ENCODE measurements at places on chromosomes 2 and 18. TPM values are rescaled to one million over a fixed set of nuclear protein-coding genes. Genes with fewer than 3 reads are reported as not detected.

- DNase-seq, result no peak
Measured at GRCh38 chr2:26875065-26875634, 27.2 kb downstream of the DPYSL5 start.

- DNase-seq, result no peak
Measured at GRCh38 chr2:241107031-241107783, 5.1 kb upstream of the MTERF4 start.

DNA sequence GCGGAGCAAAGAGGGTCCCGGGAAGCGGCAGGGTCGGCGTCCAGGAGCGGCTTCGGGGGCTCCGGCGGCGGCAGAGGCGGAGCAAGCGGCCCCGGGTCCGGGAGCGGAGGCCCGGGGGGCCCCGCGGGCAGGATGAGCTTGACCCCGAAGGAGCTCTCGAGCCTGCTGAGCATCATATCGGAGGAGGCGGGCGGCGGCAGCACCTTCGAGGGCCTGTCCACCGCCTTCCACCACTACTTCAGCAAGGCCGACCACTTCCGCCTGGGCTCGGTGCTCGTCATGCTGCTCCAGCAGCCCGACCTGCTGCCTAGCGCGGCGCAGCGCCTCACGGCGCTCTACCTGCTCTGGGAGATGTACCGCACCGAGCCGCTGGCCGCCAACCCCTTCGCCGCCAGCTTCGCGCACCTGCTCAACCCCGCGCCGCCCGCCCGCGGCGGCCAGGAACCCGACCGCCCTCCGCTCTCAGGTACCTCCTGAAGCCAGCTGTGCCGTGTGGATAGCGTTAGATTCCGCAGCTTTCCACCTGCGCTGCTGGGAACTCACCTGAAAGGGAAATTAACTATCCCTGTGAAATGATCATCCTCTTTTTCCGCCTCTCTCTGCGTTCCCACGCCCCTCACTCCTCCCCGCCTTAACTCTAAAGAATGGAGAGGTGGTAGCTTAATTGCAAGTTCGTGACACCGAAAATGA, 472 bp downstream of the CNOT11 start:
- peak; percentile 67 for DNase-seq

GRCh38 chr2:196977507-196977906, 51.0 kb upstream of the PGAP1 start:
- no peak for DNase-seq

GRCh38 chr2:178365116-178365515, 85.9 kb downstream of the PRKRA start:
- DNase-seq, result no peak

GRCh38 chr18:27608742-27609141, 423.6 kb upstream of the CHST9 start:
- DNase-seq, result no peak

DNA sequence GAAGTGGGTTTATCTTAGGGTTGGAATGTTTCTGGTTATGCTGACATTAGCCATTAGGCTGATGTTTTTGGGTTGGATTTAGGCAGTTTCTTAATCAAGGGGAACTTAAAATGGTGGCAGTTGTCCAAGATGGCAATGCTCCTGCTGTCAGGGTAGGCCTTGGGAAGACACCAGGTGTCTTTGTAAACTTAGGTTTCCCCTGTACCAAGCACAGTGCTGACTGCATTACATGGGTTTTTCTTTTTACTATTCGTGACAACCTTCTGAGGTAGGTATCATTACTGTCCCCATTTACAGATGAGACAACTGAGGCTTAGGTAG, 528 bp upstream of the ATG16L1 start:
- no peak for DNase-seq

DNA sequence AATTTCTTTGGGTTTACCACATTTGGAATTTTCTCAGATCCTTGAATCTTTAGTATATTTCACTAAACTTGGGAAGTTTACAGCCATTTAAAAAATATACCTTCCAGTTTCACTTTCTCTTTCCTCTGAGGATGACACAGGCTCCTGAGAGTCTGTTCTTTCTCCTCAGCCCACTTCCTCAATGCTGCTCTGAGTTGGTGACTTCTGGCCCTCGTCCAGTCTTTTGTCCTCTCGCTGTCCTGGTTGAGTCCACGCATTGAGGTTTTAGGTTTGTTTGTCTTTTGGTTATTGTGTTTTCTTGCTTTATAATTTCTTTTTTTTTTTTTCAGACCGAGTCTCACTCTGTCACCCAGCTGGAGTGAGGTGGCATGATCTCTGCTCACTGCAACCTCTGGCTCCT, 40.7 kb upstream of the GALR1 start:
- no peak for DNase-seq

- no peak for DNase-seq
Measured at GRCh38 chr18:4823091-4823490, 368.0 kb upstream of the DLGAP1 start.

DNA sequence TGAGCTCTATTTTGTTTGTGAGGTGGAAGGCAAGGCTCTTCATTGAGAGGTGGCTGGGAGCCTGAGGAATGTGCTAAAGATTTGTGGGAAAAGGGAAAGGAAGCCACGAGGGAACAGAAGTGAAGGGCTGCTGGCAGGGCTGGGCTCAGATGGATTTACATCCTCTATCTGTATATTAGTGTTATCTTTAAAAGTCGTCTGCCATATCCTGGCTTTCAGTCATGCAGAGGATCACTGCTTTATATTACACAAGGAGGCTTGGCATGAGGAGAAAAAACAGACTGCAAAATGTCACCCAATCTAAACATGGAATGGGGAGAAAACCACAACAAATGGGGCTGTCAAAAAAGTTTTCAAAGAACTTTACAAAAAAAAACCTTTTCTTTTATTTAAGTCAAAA, 434.4 kb downstream of the HRH4 start:
- DNase-seq, result no peak

- DNase-seq, result no peak
Measured at GRCh38 chr18:32621034-32621433, 150.4 kb upstream of the GAREM1 start.

DNA sequence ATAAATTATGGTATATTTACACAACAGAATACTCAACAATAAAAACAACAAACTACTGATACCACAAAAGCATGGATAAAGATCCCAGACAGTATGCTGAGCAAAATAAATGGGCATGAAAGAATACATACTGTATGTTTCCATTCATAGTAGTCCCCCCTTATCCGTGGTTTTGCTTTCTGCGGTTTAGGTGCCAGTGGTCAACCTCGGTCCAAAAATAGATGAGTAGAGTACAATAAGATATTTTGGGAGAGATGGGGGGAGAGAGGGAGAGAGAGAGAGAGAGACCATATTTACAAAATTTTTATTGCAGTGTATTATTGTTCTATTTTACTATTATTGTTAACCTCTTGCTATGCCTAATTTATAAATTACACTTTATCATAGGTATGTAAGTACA, 21.0 kb upstream of the TGFA start:
- DNase-seq, result no peak

DNA sequence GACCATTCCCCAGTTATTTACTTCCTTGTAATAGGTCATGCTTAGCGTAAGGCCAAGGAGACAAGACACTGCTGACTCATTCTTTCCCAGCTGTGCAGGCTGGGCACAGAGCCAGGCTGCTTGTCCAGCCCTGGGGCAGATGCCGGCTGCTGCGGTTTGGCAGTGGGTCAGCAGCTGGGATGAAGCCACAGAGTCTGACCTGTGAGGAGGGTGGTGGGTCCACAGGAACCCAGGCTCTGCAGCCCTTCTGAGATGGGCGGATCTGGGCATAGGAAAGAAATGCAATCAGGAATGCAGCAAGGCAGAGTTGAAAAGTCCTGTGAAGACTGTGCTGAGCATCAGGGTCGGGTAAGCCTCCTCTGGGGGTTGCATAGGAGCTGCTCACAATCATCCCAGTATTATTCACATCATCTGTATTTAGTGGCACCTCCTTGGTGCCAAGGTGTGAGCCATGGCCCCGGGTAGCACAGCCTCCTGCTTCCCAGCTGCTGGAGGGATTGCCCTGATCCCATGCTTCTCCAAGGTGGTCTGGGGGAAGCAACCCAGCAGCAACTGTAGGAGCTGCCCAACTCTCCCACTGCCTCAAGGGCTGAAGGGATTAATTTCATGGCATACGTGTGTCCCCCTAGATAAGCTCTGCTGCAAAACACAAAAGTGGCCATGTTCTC, 139.0 kb downstream of the DDX1 start:
- DNase-seq, result peak; percentile 92

- no peak for DNase-seq
Measured at GRCh38 chr2:234797566-234798250, 154.1 kb upstream of the SH3BP4 start.

DNA sequence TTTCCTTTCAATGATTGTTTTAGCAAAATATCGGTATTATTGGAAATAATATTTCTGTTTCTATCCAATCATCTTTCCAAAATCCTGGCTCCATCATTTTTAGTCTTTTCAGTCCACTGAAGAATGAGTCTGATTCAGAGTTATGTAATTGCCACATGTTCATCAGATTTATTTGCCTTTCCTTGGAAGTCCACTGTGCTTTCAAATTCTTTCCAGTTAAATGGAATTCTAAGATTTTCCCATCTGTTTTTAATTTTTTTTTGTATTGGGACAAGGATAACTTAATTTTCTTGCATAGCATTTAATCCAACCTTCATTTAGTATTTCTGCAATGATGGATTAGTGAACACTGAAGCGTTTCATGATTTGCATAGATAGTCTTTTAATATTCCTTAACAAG, 521.5 kb upstream of the NRXN1 start:
- DNase-seq, result no peak

GRCh38 chr2:73205611-73206010, 3.2 kb downstream of the NOTO start:
- DNase-seq, result no peak

- no peak for DNase-seq
Measured at GRCh38 chr2:18677280-18677679, 87.9 kb upstream of the NT5C1B start.

GRCh38 chr2:199784512-199784911, 66.5 kb downstream of the FTCDNL1 start:
- no peak for DNase-seq

DNA sequence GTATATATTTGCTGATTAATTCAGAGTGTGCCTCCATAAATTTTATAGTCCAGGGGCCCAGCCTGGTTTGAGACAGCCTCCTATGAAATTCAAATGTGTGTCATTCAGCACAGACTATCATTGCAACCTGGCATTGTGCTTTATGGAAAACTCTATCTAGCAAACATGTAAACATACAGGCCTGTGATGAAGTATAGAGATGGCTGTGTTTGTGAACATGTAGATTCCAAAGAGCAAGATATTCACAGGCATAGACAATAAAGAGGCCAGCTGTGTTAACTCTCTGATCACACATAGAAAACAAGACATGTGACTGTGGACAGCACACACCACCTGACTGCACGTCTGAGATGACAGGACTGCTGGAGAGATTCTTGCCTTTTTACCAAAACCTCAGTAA, 297.9 kb downstream of the EN1 start:
- no peak for DNase-seq

GRCh38 chr2:62506421-62506750, 391 bp upstream of the TMEM17 start:
- no peak for DNase-seq

DNA sequence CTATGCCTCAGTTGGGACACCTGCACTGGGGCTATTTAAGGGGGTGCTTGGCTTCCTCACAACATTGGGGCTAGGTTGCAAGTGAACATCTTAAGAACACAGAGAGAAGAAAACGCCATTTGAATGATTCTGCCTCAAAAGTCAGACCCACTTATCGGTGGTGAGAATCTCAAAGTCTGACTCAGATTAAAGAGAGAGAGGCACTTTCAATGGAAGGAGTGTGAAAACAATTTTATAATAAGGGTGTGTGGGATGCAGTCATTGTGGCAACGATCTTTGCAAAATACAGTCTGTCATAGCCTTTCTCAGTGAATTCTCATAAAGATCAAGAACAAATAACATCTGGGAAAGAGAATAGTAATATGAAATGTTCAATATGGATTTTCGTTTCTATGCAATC, 41.8 kb downstream of the CCDC102B start:
- no peak for DNase-seq

DNA sequence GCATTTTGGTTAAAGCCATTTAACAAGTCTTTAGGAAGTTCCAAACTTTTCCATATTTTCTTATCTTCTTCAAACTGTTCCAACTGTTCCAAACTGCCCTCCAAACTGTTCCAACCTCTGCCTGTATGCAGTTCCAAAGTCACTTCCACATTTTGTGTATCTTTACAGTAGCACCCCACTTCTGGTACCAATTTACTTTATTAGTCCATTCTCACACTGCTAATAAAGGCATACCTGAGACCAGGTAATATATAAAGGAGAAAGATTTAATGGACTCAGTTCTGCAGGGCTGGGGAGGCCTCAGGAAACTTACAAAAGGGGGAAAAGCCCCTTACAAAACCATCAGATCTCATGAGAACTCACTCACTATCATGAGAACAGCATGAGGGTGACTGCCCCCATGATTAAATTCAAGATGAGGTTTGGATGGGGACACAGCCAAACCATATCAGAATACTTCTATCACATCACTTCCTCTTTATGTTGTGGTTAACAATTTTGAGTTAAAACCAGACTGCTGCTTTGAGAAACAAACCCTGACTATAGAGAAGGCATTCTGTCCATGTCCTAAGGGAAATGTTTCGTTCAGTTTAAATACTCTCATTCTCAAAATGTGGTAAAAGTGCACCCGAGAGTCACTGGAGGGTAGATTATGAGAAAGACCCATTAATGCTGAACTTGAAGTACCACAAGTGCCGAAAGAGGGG, 11.0 kb downstream of the IL18R1 start:
- no peak for DNase-seq

- no peak for DNase-seq
Measured at GRCh38 chr2:149167001-149167780, 128.7 kb downstream of the LYPD6B start.

GRCh38 chr2:144152817-144153271, 367.1 kb downstream of the ZEB2 start:
- no peak for DNase-seq

The RTKN gene
- total RNA-seq, result 128 TPM

The ZC3H6 gene
- 0.50 TPM for total RNA-seq

The SRD5A2 gene
- total RNA-seq, result not detected

The CCDC74B gene
- total RNA-seq, result 0.33 TPM

The RBKS gene
- 0.42 TPM for total RNA-seq

The IAH1 gene
- total RNA-seq, result 32.2 TPM

The IL1RL2 gene
- total RNA-seq, result 2.4 TPM

The ARHGAP25 gene
- not detected for total RNA-seq

The SPP2 gene
- total RNA-seq, result not detected

The INO80B gene
- 34.6 TPM for total RNA-seq

The BZW1 gene
- 121 TPM for total RNA-seq

The NR4A2 gene
- 4.1 TPM for total RNA-seq

Data from HT-29 (cell line).